ENCODE measurements at places on chromosomes 16 and 17. TPM values are rescaled to one million over a fixed set of nuclear protein-coding genes. Genes with fewer than 3 reads are reported as not detected.

HBA2 gene
- not detected for total RNA-seq

GPR179 gene
- total RNA-seq, result under 0.01 TPM

TNFRSF12A gene
- total RNA-seq, result 269 TPM

RHBDF2 gene
- total RNA-seq, result 4.9 TPM

RGS9 gene
- total RNA-seq, result 2.2 TPM

CA10 gene
- total RNA-seq, result not detected
